ENCODE measurements at places on chromosomes 11 and 22.

- DNase-seq = peak; percentile 20
Observed at GRCh38 chr22:23119494-23120414, 22.0 kb downstream of the RSPH14 start.

DNA sequence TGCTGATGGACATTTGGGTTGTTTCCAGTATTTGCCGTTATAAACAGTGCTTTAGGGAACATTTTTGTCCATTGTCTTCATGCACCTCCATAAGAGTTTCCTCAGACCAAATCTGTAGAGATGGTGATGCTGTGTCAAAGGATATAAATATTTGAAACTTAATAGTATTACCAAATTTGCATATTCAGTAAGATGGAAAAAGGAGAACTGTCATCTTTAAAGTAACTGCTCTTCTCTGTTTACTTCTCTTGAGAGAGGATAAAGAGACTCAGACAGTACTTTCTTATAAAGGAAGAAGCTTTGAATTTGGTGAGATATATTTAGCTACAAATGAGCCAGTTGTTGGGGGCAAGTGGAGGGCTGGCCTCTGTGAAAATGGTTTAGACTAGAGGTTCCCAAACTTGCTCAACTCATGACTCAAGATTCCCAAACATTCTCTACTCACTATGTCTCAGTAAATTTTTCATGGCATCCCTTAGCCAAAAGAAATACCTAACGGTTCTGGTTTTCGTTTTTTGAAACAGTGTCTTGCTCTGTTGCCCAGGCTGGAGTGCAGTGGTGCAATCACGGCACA is 26.2 kb downstream of the SHISA8 start:
- no peak for DNase-seq

- peak; percentile 67 for DNase-seq
Observed at GRCh38 chr22:50530877-50531545, 1.2 kb upstream of the TYMP start.

GRCh38 chr22:48592488-48592887 is 1235.2 kb downstream of the BRD1 start:
- no peak for DNase-seq

GRCh38 chr11:85787168-85787567 is 23.8 kb downstream of the SYTL2 start:
- DNase-seq = no peak

DNA sequence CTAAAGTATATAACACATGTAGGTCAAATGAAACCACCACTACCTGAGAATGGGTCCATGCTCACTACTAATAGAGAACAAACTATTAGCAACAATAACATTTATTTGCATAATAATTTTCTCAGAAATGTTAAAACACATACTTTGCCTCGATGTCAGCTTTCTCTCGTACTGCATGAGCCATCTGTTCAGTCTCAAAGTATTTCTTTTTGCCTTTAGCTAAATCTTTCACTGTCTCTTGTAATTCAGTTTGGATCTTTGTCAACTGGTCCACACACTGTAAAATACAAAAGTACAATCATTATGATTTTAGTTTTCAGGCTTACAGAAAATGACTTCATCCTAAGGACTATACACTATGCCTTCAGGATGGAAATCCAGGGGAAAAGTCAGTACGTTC is 153.3 kb downstream of the FCHSD2 start:
- DNase-seq = no peak

- DNase-seq = no peak
Observed at GRCh38 chr11:44403176-44403575, 93.2 kb upstream of the ALX4 start.

- DNase-seq = no peak
Observed at GRCh38 chr11:44835296-44835695, 108.5 kb downstream of the TSPAN18 start.

DNA sequence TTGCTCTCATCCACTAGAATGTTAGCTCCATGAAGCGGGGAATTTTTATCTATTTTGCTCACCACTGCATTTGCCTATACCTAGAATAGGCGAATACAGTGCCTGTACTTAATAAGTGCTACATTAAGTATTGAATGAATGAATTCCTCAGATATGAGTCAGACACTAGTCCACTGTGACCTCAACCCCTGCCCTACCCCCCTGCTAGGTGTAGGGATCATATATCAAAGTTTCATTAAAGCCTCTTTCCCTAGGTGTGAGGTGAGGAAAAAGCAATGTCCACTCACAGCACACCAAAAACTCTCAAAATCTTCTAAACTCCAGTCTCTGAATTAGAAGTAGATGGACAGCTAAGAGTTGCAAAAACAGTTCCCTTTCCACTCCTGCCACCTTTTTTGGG is 9.8 kb upstream of the PSMA1 start:
- no peak for DNase-seq

GRCh38 chr22:50473855-50474671 is 772 bp downstream of the SBF1 start:
- no peak for DNase-seq

DNA sequence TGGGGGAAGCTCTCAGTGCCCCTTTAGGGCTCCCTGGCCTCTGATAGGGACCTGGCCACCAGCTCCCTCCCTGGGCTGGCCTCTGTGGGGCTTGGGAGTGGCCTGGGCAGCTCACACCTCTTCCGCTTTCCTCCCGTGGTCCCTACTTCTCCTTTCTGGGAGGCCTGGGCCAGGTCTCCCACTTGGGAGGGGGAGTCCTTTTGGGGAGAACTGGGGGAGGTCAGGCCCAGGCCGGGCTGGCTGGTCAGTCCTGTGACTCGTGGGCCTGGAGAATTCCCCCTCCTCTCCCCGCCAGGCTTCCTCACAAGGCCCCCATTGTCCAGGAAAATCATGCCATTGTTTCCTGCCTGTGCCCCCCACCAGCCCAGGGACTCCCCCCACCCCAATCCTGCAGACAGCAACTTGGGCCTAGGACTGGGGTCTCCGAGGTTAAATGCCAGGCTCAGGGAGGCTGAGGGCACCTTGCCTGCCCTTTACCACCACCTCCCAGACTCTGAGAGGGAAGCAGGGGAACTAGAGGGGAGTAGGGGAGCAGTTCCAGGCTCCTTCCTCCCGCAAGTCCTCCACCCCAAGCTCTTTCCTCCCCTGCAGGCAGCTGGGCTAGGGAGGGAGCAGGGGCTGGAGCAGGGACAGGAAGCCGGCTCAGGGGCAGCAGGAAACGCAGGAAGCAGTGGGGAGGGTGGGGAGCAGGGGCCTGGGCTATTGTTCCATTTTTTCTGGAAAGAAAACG is 2.8 kb downstream of the MAP3K11 start:
- no peak for DNase-seq

DNA sequence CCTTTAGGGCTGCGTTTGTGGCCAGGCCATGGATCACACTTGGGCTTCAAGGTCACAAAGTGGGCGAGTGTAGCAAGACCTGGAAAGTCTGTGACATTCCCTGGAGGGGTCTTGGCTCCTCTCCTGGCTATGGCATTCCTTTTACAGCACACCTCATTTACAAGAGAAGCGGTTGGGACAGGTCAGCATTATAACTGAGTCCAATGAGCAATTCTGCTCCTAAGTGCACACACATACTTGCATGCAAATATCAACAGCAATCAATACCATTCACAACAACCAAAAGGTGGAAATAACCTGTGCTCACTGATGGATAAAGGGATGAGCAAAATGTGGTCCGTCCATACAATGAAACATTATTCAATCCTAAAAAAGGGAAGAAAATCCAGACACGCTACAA is 298.2 kb downstream of the CTTN start:
- no peak for DNase-seq

- DNase-seq = no peak
Observed at GRCh38 chr22:44147821-44148574, 32.7 kb upstream of the PARVG start.

DNA sequence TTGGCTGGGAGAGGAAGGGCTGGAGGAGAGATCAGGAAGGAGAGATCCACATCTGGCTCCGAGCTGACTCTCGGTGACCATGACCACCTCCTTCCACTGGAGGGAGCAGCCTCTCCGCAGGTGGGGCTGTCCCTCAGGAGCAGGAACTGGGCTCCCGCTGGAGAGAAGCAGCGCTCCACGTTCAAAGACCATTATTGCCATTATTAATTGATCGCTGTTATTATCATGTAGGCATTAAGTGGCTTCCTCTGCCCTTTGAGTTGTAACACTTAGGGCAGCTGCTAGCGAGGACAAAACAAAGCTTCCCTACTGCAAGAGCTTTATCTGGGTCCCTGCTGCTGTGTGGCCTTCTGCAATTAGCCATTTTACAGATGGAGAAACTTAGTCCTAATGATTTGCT is 251.9 kb downstream of the ST3GAL4 start:
- DNase-seq = no peak

DNA sequence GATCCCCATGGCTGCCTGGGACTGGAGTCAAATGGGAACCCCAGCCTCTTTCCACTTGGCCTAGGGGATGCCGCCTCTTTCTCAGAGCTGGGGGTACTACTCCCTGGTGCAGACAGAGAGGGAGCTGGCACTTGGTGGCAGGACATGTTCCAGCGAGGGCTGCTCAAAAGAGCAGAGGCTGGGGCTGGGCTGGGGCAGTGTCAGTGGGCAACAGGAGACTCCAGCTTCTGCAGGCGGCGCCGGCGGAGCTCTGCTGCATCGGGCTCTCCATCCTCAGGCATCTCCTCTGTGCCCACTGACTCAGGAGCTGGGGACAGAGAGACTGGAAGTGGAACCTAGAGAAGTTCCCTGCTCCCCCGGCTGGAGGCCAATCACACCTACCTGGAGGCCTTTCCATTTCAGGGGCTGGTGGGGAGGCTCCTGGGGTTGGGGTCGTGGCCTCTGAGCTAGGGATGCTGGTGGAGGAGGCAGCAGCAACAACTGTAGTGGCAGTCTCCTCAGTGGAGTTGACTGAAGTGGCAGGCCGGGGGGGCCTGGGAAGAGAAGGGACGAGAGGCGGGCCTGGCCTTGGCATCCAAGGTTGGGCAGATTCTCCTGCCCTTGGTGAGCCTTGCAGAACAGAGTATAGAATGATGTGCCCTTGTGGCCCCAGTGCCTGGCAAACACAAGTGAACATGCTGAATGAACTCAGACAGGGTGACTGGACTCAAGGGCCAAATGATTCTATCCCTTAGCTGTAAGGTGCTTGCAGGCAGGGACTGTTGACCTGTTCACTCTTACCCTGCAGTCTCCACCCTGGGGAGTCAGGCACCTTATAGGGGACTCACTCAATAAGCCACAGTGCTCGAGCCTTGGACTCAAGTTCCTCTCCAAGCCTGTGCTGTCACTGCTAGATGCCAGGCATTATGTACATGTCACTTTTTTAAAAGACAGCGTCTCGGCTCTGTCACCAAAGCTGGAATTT is 5.9 kb downstream of the SYVN1 start:
- no peak for DNase-seq

- no peak for DNase-seq
Observed at GRCh38 chr22:43273902-43274484, 69.2 kb downstream of the SCUBE1 start.

DNA sequence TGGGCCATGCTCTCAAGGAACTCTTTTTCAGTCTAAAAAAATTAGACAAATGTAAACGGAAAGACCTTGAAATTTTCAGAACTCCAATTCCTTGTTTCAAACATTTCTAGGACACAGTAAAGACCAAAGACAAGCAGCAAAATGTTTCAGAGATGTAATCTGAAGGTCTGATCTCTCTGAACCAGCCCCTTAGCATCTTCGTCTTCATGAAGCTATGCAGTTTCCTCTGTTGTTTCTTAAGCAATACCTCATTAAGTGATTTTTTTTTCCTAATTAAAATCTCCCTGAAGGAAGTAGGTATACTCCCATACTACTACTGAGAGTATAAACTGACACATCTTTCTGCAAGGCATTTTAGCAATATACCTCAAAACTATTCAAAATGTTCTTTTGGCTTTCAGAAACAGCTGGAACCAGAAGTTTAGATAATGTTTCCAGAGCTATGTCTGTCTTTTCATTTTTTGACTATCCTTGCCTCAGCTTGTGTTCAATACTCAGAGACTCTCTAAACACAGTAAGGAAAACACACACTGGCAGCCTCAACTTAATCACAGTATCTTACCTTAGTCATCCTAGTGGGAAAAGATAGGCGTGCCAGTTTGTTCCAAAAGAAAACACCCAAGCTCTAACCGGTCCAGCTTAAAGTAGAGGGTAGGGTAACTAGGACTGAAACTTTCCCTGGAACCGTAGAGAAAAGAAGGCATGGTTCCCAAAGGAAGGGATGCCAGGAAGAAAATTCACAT is 25.1 kb downstream of the SBF2 start:
- no peak for DNase-seq

- no peak for DNase-seq
Observed at GRCh38 chr11:10777393-10777793, 26.3 kb downstream of the CTR9 start.

GRCh38 chr22:18984564-18984963 is 48.5 kb upstream of the PRODH start:
- DNase-seq = no peak
